Activated CD4-positive, alpha-beta T cell treated with anti-CD3 and anti-CD28 coated beads, Interleukin-2, amount 50 U/mL, for 48 hours (primary cell): ENCODE measurements at places on chromosomes 5 and 9.

DNA sequence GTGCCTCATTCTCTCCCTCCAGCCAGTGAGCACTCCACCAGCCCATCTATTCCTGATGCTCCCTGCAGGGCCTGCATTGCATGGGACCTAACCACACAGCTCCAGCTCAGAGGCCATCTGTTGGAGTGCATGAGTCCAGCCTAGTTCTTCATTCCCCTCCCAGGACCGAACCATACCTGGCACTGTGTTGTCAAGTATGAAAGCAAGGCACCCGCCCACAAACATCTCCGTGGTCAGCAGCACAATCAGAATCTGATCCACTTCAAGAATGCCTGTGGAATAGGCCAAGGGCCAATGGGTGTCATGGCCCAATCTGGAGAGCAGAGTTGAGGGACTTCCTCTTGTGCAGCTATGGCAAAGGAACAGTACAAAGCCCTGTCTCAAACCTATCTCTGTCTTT is 5.9 kb downstream of the SLC23A1 start:
- no peak for DNase-seq

DNA sequence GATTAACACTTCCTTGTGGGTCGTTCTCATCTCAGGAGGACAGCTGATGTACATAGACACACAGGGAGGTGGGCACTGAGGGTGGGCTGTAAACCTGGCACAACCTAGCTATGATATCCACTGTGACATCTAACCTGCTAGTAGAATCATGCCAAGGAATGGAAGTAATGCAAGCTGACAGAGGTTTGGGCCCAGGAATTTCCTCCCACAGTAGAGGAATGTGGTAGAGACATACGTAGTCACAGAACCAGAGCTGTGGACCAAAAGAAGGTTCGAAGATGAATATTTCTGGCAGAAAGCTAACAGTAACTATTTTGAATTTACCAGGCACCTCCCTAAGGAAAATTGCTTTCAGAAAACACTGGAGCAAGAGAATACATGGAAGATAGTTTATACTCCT is 15.2 kb upstream of the DNAJC25 start:
- no peak for DNase-seq

DNA sequence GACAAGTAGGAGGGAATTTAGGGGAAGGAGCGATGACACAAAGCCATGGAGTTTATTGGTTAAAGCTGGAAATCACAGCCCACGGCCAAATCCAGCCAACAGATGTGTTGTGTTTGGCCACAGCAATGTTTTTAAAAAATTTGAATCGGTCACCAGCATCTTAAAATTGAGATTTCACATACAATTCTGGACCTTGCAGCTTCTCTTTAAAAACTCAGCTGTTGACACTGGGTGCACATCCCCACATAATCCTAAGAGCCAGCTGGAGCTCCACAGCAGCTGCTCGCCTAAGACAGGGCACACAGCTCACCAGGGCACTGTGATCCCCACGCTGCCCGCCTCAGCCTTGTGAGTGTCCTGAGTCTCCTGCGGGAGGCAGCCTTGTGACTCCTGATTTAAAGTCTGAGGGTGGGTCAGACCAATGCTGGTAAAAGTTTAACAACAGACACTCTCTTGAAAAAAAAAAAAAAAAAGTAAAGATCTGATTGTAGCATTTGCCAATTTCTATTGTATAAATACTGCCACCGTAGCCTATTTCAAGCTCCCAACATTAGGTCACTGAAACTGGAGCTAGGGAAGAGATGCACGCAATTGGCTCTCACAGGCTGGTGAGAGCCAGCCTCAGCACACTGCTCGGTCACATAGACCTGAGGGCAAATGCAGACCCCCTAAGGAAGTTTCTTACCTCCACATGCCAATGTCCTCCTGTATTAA is 124.8 kb downstream of the HSD17B3 start:
- no peak for DNase-seq

- no peak for DNase-seq
Observed at GRCh38 chr5:151912360-151912759, 12.3 kb downstream of the GLRA1 start.

DNA sequence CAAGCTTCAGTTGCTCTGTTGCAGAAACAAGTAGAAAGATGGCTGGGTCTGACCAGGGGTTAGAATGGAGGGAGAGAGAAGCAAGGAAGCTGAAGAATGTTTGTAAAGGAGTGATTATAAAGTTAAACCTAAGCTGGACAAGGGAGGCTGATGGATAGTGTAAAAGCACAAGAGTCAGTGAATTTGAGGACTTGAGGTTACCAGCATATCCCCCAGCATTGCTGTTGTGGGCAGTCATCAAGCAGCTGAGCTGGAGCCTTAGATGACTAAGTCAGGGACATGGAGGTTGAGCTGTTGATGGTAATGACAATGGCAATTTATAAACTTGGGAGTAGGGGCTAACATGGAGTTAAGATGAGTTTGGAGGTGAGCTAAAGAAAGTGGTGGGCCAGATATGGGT is 131.5 kb downstream of the ERCC6L2 start:
- DNase-seq = no peak

DNA sequence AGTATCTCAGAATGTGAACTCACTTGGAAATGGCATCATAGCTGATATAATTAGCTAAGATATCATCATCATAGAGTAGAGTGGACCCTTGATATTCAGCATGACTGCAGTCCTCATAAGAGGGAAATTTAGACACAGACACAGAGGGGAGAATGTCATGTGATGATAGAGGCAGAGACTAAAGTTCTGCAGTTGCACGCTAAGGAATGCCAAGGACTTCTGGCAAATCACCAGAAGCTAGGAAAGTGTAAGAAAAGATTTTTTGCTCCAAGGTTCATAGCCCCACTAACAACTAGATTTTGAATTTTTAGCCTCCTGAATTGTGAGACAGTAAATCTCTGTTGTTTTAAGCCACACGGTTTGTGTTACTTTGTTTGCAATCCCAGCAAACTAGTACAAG is 612.6 kb upstream of the ST8SIA4 start:
- DNase-seq = no peak

- DNase-seq = no peak
Observed at GRCh38 chr5:168992016-168992415, 308.9 kb downstream of the SLIT3 start.

DNA sequence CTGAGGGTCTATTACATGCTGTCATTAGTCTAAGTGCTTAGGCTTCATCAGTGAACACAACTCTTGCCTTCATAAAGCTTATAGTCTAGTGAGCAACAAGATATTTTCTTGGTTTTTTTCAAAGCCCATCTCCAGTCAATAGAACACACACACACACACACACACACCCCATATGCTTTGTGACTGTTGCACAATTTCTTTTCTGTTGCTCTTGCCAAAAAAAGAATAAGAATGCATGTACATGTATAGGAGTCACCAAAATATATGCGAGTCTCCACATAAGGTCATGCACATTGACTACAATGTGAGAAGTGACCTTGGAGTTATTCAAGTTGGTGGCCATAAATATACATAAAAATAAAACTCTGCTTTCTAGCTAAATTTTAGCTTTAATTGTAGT is 351.5 kb upstream of the TLE4 start:
- no peak for DNase-seq

- no peak for DNase-seq
Observed at GRCh38 chr5:148060881-148061280, 2.9 kb upstream of the SPINK5 start.

GRCh38 chr9:22073349-22073748 is 64.2 kb upstream of the CDKN2B start:
- DNase-seq = no peak

GRCh38 chr5:170630711-170631141 is 126.9 kb downstream of the KCNIP1 start:
- DNase-seq = no peak

GRCh38 chr5:118832974-118833373 is 155.4 kb downstream of the DTWD2 start:
- DNase-seq = no peak

DNA sequence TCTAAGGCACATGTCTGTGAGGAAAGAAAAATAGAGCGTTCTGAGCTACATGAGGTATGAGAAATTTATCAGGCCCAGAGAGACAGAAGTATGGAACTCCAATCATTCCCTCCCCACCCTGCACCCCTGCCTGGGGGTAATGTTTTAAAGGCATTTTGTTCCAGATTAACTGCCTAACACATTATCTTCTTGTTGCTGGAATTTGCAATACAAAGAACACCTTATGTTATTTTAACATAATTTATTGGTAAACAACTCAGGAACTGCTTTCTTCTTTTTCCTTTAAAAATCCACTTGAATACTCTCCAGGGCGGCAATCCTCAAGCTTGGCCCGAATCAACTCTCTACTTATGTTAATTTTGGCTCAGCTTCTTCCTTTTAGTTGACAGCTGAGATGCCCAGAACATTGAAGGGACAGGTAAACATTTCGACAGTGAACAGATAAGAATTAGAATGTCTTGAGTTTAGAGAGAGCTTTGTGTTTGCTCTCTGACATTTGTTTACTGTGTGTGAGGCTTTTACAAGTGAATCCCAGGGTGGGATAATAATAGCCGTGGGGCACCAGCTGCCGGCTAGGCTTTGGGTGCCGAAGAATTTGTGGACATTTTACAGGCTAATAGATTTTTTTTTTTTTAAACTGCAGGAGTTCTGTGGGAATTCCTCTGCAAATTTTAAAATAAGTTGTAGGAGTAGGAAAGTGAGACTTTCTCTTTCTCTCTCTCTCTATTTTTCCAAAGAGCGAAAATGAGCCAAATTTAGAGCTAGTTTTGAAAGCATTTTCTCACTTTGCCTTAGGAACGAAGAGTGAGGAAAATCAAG is 96.4 kb upstream of the TAF11L2 start:
- no peak for DNase-seq

- peak; percentile 38 for DNase-seq
Observed at GRCh38 chr5:143826951-143827444, 15.0 kb downstream of the HMHB1 start.

DNA sequence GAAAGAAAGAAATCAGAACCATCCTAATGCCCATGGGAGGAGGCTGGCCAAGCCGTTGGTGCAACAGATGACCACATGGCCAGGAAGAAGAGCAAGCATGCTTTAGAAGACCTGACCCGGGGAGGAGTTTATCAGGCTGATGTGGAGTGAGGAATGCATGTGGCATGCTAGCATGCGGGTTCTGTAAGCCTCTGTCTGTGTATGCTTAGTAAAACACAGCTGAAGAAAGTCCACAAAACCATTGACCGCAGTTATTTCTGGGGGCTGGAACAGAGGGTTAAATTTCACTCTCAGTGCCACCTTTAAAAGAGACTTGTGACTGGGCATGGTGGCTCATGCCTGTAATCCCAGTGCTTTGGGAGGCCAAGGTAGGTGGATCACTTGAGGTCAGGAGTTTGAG is 19.1 kb downstream of the GFI1B start:
- no peak for DNase-seq

GRCh38 chr5:1418238-1418920 is 26.9 kb downstream of the SLC6A3 start:
- DNase-seq = no peak

GRCh38 chr9:34961574-34962490 is 3.7 kb downstream of the PHF24 start:
- DNase-seq = peak; percentile 16

- no peak for DNase-seq
Observed at GRCh38 chr5:7391814-7392692, 3.9 kb upstream of the ADCY2 start.

DNA sequence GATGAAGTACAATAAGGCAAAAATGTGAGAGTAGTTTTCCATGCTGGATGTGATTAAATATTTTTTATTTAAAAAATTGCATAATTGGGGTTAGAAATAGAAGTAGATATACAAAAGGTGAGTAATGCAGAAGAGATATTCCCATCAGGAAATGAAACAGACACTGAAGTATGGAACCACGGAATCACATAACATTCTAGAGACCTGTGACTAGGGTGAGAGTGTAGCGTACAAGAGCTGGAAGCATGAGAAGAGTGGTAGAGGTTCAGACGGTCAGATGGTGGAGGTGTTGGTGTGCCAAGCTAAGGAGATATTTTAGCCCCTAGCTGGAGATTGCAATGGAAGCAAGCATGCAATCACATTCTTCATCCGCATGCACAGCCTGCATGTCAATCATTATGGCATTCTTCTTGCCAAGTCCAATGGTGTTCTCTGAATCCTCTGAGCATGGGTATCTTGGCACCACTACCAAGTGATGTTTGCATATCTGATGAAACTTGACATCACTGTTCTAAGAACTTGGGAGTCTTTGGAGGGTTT is 587.8 kb downstream of the PSAT1 start:
- no peak for DNase-seq

- no peak for DNase-seq
Observed at GRCh38 chr5:161372682-161373344, 173.7 kb downstream of the GABRB2 start.

GRCh38 chr9:36721846-36722588 is 149.3 kb downstream of the MELK start:
- no peak for DNase-seq

GRCh38 chr5:176921714-176922113 is 22.6 kb upstream of the HK3 start:
- DNase-seq = no peak

GRCh38 chr5:20476016-20476415 is 488.0 kb upstream of the CDH18 start:
- DNase-seq = no peak

- no peak for DNase-seq
Observed at GRCh38 chr5:26763215-26763614, 275.2 kb downstream of the CDH9 start.

- DNase-seq = no peak
Observed at GRCh38 chr9:23321049-23321448, 505.0 kb downstream of the ELAVL2 start.

DNA sequence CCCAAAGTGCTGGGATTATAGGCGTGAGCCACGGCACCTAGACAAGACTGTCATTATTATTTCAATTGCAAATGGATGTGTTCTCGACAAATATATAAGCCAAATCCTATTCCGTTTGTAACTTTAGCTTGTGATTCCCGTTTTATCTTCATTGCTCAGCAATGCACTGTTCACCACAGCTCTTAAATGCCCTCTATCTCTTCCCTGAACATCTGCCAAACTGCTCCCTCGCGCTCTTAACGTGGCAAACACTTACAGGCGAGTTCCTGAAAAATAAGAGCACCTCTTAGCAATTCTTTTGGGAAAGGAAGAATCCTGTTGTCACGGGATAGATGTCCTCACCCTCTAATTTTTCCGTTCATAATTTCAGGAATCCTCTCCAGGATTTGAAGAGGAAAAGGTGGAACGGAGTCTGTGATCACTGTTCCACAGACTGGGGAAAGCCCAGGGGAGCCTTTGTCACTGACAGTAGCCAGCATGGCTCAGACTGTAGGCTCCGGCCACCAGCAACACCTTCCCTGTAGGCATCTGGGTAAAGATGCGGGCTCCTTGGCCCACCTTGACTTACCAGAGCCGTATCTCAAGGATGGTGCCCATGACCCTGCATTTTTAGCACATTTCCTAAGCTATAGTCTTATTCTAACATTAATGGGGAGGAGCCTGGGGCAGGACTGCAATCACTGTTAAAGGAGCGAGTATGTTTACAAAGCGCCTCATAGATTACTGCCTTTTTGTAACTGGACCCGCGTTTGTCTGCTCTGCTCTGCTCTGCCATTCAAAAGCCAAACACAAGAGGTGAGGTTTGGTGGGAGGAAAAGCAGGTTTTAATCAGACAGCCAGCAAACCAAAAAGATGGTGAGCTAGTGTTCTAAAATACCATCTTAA is 20.2 kb upstream of the GNPDA1 start:
- DNase-seq = no peak
